ENCODE measurements at places on chromosomes 3 and 15. TPM values are rescaled to one million over a fixed set of nuclear protein-coding genes. Genes with fewer than 3 reads are reported as not detected.

Gene IQCH
- total RNA-seq, result 1.00 TPM

GRCh38 chr15:42721016-42721415 is 15.9 kb downstream of the CDAN1 start:
- H3K36me3 ChIP-seq, result peaks cover 22% of the 10 kb centered on the region
- DNase-seq, result no peak
- H3K27ac ChIP-seq, result no peak overlapping the region
- no peaks in the 10 kb centered on the region for H3K27me3 ChIP-seq

DNA sequence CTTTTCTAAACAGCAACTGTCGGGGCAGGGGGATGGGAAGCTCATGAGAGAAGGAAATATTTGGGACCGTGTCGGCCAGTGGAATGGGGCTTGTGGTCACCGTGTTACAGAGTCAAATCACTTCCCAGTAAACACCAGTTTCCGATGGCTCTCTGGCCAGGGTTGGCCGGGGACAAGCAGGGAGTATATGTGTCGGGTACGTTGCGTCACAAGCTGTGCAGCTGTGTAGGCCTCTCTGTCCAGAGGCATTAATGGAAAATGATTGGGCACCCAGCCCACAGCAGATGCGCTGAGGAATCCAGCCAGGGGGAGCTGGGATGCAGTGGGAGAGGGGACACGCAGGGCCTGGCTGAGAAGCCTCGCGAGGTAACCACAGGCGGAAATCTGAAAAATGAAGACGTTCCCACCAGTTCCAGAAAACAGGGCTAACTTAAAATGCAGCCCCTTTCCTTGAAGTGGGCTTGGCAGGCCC is 15.8 kb upstream of the ALDH1A3 start:
- H3K27me3 ChIP-seq, result no peaks in the 10 kb centered on the region
- no peak overlapping the region for H3K4me3 ChIP-seq
- H3K4me1 ChIP-seq, result peaks cover 8% of the 10 kb centered on the region
- no peak overlapping the region for H3K27ac ChIP-seq
- no peak for DNase-seq

DNA sequence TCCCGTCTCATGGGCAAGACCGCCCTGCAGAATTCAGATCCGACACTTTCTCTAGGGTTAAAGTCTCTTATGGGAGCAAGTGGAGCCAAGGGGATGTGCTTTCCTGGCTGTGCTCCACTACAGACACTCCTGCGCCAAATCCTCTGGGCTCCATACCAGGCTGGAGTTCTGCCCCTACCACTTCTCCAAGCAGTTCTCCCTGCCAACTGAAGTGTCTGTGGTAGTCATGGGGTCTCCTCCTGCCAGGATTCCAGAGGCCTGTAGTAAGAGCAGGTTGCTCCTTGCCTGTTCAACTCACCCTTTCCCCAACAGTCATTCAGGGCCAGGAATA is 403.2 kb downstream of the GRM7 start:
- peaks cover 1% of the 10 kb centered on the region for H3K36me3 ChIP-seq
- no peak overlapping the region for H3K4me3 ChIP-seq
- H3K27ac ChIP-seq, result no peak overlapping the region
- H3K27me3 ChIP-seq, result peaks cover 16% of the 10 kb centered on the region
- DNase-seq, result no peak

Gene FSIP1
- total RNA-seq, result 0.40 TPM

- peaks cover 45% of the 10 kb centered on the region for H3K4me1 ChIP-seq
- no peak for DNase-seq
- H3K27me3 ChIP-seq, result no peaks in the 10 kb centered on the region
- no peak overlapping the region for H3K4me3 ChIP-seq
- no peaks in the 10 kb centered on the region for H3K36me3 ChIP-seq
- no peak overlapping the region for H3K27ac ChIP-seq
Measured at GRCh38 chr3:34225821-34226366, 427.5 kb downstream of the PDCD6IP start.

GRCh38 chr3:139945386-139945785 is 10.4 kb downstream of the CLSTN2 start:
- no peaks in the 10 kb centered on the region for H3K4me1 ChIP-seq
- no peak for DNase-seq
- H3K4me3 ChIP-seq, result no peak overlapping the region
- peaks cover 8% of the 10 kb centered on the region for H3K36me3 ChIP-seq
- no peaks in the 10 kb centered on the region for H3K27me3 ChIP-seq

DNA sequence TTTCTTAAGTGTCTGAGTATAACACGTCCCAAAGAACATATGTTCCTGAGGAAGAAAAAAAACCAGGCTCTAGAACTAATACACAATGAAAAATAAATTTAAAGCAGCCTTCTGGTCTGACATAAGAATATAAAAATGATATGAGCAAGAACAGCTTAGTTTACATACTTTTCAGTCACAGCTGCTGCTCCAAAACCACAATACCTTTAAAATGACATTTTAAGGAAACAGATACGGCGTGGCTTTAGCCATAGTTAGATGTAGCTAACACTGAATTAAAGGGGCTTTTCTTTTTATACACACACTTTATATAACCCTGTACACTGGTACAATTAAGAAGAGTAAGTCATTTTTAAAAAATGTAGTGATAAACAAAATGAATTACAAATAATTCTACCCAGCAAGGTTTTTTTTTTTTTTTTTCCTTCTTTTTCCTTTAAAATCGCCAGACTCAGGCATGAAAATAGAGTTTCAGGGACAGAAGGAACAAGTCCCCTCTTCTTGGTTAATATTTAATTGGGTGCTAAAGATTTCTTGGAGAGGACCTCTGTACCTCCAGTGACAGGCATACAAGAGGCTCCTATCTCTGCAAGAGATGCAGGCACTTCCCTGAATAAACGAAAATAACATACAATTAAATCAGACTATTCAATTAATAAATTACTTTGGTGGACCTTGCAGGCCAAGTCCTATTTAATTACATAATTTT is 265.6 kb downstream of the FOXP1 start:
- H3K4me3 ChIP-seq, result peak overlapping the region; percentile 17
- H3K27me3 ChIP-seq, result no peaks in the 10 kb centered on the region
- DNase-seq, result no peak
- no peaks in the 10 kb centered on the region for H3K36me3 ChIP-seq

DNA sequence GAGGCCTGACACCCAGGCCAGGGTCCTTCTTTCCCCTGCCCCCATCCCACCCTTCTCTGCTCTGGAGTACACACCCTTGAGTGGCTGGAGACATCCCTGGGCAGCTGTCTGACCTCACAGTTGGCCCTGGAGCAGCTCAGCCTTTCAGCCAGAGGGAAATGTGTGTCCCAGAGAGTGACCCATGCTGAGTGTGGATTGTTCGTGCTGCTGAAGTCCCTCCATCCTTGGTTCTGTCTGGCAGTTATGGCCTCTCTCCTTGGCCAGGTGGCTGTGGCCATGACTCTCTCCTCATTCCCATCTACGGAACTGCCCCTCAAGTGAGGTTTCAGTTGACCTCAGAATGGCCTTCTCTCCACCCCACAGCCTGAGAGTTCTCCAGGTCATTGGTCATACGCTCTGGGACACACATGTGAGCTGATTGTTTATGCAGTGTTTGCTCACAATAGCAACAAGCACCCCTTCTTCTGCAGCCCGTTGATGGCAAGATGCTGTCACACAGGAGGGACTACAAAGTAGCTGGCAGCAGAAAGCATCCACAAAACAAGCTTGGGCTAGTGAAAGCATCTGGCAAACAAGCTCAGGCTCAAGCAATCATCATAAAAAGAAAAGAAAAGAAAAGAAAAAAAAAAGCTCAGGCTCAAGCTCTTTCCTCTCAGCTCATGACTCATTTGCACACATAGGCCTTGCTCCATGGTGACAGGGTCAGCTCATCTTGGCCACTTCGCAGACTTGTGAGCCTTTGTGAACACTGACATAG is 55.3 kb upstream of the ITGA11 start:
- H3K4me1 ChIP-seq, result peaks cover 67% of the 10 kb centered on the region
- H3K27ac ChIP-seq, result peak overlapping the region; percentile 84
- H3K4me3 ChIP-seq, result no peak overlapping the region
- H3K27me3 ChIP-seq, result no peaks in the 10 kb centered on the region
- no peak for DNase-seq
- no peaks in the 10 kb centered on the region for H3K36me3 ChIP-seq

Gene ZBED2
- total RNA-seq, result not detected

Gene SNRPA1
- 35.7 TPM for total RNA-seq

- H3K27me3 ChIP-seq, result no peaks in the 10 kb centered on the region
- no peak overlapping the region for H3K4me3 ChIP-seq
- peaks cover 5% of the 10 kb centered on the region for H3K4me1 ChIP-seq
- no peaks in the 10 kb centered on the region for H3K36me3 ChIP-seq
Measured at GRCh38 chr3:157516928-157517327, 13.7 kb upstream of the VEPH1 start.

Gene UNC13C
- total RNA-seq, result 1.1 TPM
